ENCODE measurements at places on chromosomes 4 and X.

DNA sequence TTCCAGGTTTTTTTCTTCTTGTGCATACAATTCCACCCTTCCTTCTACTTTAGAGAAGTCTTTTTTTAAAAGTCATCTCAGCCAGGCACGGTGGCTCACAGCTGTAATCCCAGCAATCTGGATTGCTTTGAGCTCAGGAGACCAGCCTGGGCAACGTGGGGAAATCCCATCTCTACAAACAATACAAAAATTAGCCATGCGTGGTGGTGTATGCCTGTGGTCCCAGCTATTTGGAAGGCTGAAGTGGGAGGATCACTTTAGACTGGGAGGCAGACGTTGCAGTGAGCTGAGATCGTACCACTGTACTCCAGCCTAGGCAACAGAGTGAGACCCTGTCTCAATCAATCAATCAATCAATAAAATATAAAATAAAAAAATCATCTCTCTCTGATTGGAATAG is 14.8 kb downstream of the ELOVL6 start:
- no peak for DNase-seq

DNA sequence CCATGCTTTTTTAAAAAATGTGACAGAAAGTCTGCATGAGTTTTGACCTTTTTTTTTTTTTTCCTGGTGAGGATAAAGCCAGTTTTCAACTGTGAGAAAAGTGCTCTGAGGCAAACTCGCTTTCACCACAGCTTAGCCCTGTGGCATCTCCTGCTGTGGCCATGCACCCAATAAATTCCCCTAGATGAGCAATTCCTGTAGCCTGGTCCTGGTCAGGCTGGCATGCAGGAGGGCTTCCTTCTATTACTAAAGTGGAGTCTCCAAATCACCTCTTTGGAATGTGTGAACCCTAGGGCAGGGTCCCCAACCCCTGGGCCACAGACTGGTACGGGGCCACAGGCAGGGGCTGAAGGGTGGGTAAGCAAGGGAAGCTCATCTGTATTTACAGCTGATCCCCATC is 265.4 kb downstream of the RAPGEF2 start:
- DNase-seq, result no peak

GRCh38 chrX:113726898-113727297 is 857.0 kb upstream of the HTR2C start:
- no peak for DNase-seq

DNA sequence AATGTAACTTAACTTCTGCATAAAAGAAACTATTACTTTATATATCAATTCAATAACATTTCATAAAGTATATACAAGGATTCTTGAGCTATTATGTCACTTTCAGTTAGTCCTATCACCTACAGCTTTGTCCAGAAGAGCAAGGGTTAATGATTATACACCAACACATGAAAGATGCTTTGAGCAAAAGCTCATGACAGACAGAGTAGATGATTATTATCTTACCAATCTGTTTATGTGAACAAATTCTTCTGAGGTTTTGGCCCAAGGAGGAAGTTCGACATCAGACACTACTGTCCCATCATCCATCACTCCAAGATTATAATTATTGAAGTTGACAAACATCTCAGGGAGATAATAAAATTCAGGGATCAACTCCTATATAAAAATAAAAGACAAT is 166.7 kb upstream of the MAB21L2 start:
- no peak for DNase-seq

DNA sequence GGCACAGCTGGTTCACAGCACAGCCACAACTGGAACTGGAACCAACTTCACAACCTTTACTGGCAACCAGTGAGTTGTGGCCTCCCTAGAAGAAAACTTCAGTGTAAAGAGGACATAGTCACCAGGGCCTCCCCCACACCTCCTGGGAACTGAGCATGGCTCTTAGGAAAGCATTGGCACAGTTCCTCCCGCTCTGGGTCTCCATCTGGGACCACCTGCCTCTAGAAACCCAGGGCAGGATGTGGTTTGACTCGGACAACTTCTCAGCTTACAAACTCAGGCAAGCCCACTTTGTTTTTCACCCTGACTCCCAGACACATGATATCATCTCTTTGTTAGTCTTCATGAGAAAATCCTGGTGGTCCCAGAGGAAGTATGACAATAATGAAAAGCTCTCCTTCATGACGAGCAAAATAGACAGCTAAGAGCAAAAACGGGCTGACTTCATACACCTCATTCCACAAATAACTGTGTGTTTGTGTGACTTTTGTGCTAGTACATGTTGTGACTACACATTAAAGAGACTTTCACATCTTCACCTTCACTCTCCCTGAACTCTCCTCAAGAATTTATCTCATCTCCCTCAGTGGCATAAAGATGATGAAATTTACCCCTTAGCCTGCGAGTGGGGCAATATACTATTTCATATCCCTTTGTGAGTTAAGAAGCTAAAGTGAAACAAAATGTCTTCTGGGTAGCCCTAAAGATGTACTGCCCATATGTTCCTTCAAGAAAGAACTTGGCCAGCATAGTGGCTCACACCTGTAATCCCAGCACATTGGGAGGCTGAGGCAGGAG is 75.4 kb downstream of the SH3KBP1 start:
- no peak for DNase-seq

DNA sequence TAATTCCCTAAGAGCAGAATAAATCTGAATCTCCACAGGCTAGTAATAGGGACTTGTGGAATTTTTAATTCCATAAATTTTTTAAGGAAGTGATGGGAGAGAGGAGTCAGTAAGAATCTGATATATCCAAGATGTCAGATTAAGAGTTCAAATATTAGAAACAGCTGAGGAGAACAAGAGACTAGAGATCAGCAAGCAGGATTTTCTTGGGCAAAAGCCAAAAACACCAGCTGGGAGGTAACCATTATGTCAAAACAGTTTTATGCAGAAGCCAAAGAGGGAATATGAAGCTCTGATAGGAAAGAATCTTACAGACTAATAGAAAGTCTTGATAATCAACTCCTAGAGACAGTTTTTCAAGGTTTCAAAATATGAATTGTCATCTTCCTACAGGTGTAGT is 72.2 kb upstream of the RBPJ start:
- no peak for DNase-seq

GRCh38 chr4:148515248-148515647 is 73.0 kb upstream of the NR3C2 start:
- DNase-seq, result no peak

DNA sequence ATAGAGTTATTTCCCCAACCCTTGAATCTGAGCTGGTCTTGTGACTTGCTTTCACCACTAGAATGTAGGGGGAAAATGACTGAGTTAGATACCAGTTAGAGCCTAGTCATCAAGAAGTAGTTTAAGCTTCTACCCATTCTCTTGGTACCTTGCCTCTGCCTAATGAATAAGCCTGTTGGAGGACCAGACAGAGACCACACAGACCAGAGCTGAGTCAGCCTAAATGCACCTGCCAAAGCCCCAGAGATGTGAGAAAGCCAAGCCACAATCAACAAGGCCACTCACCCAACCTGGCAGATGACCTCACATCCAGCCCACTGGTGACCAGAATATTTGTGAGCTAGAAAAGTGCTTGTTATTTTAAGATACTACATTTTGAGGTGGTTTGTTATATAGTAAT is 85.2 kb upstream of the DCLK2 start:
- no peak for DNase-seq

GRCh38 chr4:12679217-12679616 is 804.9 kb downstream of the RAB28 start:
- no peak for DNase-seq

- no peak for DNase-seq
These were observed 409.2 kb upstream of the SLIT2 start for GRCh38 chr4:19842471-19842870.

DNA sequence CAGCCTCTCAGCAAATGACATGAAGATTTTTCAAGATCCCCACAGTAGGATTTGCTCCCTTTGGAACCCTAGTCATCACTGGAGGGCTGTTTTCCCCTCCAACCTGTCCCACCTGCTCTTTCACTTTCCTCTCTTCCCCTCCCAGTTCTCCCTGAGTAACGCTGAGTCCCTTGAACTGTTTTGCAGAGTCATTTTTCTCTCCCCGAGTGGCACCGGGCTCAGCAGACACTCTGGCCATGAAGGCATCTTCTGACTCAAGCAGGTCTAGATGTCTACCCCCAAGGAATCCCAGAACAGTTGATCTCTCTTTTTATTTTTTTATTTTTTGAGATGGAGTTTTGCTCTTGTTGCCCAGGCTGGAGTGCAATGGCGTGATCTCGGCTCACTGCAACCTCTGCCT is 52.2 kb downstream of the HTRA3 start:
- DNase-seq, result no peak

- DNase-seq, result no peak
These were observed 341.8 kb downstream of the MAGEB5 start for GRCh38 chrX:26557691-26558321.

- DNase-seq, result no peak
These were observed 373.1 kb downstream of the PPARGC1A start for GRCh38 chr4:23516716-23517115.

DNA sequence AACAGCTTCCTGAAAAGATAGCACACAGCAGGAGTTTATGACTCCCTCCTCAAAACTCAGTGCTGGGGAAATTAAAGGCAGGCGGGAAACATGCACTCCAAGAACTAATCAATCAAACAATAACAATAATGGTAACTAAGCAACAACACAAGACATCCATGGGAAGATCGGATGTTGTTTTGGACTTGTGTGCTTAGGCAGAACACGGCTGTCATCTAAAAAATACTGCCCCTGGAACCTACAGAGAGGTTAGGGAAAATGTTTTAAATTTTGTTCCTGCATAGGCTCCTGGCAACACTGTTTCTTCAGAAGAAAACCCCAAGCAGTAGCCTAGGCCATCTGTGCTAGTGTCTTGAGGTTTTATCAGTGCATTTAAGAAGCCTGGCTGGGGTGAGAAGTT is 1378.2 kb downstream of the STIM2 start:
- no peak for DNase-seq

GRCh38 chr4:152996672-152997071 is 60.5 kb downstream of the FHDC1 start:
- no peak for DNase-seq

DNA sequence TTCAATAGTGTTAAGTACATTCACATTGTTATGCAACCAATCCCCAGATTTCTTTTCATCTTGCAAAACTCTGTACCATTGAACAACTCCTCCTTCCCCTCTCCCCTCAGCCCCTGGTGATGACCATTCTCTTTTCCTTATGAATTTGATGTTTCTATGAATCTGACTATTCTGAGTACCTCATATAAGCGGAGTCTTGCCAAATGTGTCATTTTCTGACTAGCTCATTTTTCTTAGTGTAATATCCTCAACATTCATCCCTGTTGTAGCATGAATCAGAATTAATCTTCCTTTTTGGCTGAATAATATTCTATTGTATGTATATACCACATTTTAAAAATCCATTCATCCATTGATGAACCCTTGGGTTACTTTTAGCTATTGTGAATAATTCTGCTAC is 34.0 kb downstream of the SMIM20 start:
- no peak for DNase-seq

All from GM19239 (cell line).